ENCODE measurements at places on chromosomes 2 and 18.
A peak's percentile ranks its signal among the peaks of the same experiment; 100 is the strongest.

DNA sequence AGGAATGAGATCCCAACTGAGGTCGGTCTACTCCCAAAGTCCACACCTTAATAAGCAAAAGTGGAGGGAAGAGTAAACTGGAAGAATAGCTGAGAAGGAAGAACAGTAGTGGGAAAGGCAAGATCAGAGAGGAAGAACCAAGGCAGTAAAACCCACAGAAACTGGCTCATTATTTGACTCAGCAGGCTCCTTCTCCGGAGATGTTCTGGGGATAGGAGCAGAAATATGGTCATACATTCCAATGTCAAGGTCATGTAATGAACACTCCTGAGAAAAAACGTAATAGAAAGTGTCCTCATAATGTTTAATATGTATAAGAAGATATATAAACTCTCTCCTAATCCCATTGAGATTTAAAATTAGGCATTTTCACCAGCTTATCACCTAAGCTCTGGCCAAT lies 39.5 kb downstream of the STK39 start:
- no peak for DNase-seq

- no peak for DNase-seq
Observed at GRCh38 chr2:237413777-237414661, at the start of gene COL6A3. Gene COL6A3, minus strand, starts transcription at chr2:237414164. Its CDS starts 17,347 bp downstream, at chr2:237396817.

DNA sequence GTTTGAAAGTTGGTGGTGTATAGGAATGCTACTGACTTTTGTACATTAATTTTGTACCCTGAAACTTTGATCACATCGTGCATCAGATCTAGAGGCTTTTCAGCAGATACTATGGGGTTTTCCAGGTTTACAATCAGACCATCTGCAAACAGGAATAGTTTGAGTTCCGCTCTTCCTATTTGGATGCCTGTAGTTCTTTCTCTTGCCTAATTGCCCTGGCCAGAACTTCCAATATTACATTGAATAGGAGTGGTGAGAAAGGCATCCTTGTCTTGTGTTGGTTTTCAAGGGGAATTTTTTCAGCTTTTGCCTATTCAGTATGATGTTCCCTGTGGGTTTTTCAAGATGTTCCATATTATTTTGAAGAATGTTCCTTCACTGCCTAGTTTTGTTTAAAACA lies 633.5 kb downstream of the KCNJ3 start:
- no peak for DNase-seq

GRCh38 chr2:112881217-112881985 lies 29.6 kb upstream of the IL37 start:
- no peak for DNase-seq

- DNase-seq: no peak
Observed at GRCh38 chr2:222753251-222753824, 81.9 kb downstream of the MOGAT1 start.

DNA sequence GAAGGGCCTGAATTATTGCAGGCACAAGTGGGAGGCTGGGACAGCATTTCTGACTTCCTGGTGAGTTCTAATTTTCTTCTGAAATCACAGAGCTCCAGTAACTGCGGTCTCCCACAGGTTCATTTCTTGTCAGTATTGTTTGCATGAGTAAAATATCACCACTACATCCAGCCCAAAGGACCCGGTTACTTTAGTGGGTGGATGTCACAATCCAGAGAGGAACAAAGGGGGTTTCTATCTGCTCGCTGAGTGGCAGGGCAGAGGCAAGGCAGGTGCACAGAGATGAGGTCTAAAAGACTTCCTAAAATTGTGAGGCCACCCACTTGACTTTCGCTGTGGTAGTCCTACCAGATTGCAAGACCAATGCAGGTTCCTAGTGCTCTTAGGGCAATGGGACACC lies 800.4 kb upstream of the ID2 start:
- DNase-seq: no peak

DNA sequence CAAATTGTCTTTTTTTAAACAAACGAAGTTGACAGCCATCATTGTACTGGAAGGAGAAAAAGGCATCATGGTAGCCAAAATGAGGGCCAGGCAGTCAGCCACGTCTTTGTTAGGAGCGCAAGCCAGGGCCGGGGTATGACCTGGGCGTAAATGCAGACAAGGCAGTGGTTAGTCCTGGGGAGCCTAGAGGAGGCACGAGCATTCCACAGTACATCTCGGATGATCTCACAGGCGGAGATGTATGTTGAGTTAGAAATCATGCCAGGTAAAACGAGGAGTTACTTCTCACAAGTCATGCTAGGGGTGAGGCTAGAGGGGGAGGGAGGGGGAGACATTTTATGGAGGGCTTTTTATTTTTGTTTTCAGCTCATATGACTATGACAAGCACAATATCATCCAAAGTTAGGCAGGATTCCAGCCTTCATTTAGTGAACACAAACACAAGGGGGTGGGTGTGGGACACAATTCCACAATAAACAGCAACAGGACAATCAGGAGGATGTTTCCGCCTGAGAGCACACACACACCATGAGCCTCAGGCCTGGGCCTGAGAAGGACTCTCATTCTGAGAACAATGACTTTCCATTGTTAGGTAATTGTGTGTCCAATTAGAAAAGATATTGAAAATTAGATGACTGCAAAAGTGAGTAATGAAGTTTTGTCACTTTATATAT lies 64.4 kb upstream of the PGAP1 start:
- DNase-seq: no peak

DNA sequence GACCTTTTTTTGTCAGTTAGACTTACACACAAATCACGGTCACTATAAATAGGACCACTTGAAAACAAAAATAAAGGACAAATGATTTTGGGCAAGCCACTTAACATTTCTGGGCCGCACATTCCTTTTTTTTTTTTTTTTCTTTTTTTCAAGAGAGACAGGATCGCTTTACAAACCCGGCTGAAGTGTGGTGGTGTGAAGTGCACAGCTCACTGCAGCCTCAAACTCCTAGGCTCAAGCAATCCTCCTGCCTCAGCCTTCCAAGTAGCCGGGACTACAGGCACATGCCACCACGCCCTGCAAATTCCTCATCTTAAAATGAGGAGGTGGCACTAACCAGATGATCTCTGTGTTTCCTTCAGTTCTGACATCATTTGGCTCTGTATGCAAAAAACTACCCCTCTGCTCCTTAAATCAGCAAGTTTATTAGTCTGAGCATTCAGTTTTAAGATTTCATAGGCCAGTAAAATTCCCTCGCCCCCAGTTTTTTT lies 28.3 kb upstream of the MRO start:
- no peak for DNase-seq

DNA sequence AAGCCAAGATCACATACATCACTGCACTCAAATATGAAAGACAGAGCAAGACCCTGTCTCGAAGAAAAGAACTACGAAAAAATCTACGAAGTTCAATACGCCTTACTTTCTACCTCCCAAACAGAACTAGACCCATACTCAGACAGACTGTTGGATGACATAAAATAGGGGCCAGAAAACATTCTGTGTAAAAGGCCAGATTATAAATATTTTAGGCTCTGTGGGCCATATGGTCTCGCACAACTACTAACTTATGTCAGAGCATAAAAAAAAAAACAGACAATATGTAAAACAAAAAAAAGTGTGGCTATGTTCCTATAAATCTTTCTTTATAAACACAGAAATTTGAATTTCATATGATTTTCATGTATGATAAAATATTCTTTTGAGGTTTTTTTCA lies 40.8 kb downstream of the NBAS start:
- DNase-seq: no peak

- DNase-seq: no peak
Observed at GRCh38 chr18:58234359-58234741, 190.3 kb downstream of the NEDD4L start.

GRCh38 chr2:131673400-131674173 lies 145.9 kb downstream of the CCDC74A start:
- DNase-seq: peak; percentile 75

DNA sequence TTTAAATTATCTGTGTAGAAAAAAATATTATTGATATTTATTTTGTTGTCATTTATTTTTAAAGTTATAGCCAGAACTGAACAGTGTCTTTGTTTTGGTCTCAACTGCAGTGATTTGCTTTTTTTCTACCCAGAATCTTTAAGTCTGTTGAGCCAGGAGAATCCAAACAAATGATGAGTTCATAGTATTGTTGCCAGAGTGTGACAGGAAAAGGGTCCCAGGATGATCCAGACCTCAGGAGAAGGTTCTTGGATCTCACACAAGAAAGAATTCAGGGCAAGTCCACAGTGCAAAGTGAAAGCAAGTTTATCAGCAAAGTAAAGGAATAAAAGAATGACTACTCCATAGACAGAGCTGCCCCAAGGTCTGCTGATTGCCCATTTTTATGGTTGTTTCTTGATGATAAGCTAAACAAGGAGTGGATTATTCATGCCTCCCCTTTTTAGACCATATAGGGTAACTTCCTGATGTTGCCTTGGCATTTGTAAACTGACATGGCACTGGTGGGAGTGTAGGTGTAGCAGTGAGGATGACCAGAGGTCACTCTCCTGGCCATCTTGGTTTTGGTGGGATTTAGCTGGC lies 127.1 kb downstream of the AGPS start:
- DNase-seq: no peak

GRCh38 chr18:58526425-58527284 lies 102.2 kb downstream of the ALPK2 start:
- no peak for DNase-seq

DNA sequence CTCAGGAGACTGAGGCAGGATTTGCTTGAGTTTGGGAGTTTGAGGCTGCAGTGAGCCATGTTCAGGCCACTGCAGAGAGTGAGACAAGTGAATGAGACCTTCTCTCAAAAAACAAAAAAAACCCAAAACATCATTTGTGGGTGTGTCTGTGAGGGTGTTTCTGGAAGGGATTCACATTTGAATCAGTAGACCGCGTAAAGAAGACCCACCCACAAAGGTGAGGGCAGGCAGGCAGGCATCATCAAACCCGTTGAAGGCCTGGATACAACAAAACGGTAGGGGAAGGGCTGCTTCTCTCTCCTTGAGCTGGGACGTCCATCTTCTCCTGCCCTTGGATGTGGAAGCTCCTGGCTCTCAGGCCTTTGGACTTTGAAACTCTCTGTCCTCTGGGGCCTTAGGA lies 25.4 kb downstream of the CDKL4 start:
- no peak for DNase-seq

GRCh38 chr18:79573921-79574491 lies 105.6 kb upstream of the CTDP1 start:
- peak; percentile 16 for DNase-seq

- no peak for DNase-seq
Observed at GRCh38 chr2:60058781-60059180, 494.7 kb downstream of the BCL11A start.

DNA sequence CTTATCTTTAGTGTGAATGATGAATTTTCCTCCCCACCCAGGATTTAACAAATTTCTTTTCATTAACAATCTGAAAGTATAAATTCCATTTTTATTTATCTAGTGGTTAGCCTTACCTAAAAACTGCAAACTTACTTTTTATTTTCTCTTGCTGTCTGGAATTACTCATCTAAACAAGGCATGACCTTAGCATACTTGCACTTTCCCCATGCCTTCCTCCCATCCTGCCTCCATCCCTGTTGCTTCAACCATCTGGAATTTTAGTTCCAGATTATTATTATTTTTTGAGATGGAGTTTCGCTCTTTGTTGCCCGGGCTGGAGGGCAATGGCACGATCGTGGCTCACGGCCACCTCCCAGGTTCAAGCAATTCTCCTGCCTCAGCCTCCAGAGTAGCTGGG lies 35.6 kb downstream of the GDF7 start:
- no peak for DNase-seq

GRCh38 chr2:143458258-143459190 lies 329.3 kb downstream of the ARHGAP15 start:
- DNase-seq: no peak

DNA sequence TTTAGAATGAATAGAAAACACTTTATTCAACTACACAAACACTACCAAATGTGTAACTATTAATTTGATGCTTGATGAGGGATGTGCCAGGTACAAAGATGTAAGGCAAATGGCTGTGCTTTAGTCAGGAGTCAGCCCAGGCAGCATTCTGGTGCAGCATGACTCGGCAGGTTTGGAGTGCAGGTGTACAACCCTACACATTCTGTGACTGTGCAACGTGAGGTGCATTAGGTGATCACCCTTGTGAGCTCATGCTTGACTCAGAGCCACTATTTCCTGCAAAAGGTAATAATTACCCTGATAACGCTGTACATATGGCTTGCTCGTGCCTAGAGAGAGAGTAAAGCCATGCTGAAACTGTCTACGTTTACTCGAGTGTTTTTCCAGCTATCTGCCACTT lies 288.7 kb upstream of the DSEL start:
- DNase-seq: no peak

DNA sequence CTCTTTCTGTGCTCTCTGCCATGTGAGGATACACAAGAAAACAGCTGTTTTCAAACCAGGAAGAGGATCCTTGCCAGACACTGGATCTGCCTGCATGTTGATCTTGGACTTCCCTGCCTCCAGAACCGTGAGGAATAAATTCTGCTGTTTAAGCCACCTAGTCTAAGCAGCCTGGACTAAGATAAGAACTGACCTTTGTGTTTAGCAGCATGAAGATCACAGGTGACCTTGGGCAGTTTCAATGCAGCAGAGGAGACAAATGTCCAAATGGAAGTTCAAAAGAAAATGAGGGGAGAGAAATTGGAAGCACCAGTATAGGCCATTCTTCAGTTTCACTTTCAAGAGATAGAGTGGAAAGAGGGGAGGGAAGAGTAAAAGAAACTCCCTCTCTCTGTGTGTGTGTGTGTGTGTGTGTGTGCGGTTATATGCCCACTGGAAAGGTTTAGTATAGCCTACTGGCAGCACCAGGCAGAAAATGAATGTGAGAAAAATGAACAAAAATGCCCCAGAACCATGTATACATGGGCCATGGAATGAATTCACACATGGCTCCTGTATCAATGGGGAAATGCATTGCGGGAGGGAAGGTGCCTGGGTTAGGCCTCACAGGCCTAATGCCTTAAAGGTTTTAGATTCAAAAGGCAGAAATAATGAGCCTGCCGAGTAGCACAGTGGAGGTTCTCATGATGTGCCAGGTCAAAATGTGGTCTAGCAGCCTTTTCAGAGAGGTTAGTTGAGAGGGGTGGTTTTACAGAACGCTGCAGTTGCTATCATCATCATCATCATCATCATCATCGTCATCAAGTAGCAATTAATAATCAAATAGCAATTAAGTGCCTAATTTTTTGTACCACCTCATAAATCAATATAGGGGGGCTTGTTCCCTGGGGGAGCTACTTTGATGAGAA lies 1.1 kb upstream of the CERS6 start:
- no peak for DNase-seq

DNA sequence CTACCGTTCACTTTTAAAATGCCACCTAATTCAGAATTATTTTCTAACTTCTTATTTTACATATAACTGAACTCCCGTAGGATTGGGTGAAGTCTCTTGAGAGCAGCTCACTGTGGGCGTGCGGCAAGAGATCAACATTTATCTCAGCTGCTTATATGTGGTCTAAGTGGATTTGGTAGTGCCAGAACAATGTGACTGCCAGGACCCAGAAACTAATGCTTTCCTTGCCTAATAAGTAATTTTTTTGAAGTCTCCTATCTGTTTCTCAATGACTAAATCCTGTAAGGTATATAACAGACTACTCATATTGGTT lies 11.2 kb upstream of the NFE2L2 start:
- no peak for DNase-seq

GRCh38 chr2:118764855-118765254 lies 82.6 kb downstream of the EN1 start:
- DNase-seq: no peak

All from activated CD4-positive, CD25-positive, alpha-beta regulatory T cell treated with anti-CD3 and anti-CD28 coated beads, Interleukin-2, amount 50 U/mL, for 72 hours (primary cell).